ENCODE measurements at places on chromosomes 4 and X.
A peak's percentile ranks its signal among the peaks of the same experiment; 100 is the strongest.

GRCh38 chrX:72271091-72271788 lies 5.8 kb downstream of the RPS4X start:
- no peak for DNase-seq

GRCh38 chr4:81030981-81031791 lies 678 bp downstream of the BMP3 start:
- no peak for DNase-seq

GRCh38 chr4:101135371-101136010 lies 211.8 kb downstream of the PPP3CA start:
- no peak for DNase-seq

DNA sequence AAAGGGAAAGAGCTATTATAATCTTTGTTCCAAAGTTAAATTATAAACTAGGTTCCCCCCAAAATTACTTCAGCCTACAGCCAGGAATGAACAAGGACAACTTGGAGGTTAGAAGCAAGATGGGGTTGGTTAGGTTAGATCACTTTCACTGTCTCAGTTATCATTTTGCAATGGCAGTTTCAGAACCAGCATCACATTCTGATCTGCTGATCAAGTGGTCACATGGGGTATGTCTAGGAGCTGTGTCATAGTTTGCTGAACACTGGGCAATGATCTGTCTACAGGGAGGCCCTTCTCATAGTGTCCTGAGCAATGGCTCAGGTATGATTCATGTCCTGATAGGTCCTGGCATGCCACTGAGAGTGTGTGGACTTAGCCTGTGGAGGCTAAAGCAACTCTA lies 41.6 kb upstream of the XIAP start:
- no peak for DNase-seq

DNA sequence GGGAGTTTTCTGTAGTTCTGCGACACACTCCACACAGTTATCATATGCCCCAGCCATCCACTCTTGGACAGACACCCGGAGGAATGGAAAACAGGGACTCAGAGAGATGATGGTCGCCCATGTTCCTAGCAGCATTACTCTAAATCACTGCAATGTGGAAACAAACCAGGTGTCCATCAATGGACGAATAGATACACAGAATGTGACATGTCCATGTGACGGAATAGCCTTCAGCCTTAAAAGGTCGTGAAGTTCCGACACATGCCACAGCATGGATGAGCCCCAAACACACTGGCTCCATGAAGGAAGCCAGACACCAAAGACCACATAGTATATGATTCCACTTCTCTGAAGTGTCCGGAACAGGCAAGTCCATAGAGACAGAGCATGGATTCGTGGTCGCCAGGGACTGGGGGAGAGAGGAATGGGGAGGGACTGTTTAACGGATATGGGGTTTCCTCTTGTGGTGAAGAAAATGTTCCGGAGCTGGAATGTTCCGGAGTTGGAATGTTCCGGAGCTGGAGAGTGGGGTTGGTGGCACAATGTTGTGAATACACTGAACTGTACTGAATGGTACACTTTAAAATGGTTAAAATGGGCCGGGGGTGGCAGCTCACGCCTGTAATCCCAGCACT lies 28.7 kb upstream of the AFAP1 start:
- no peak for DNase-seq

- DNase-seq = no peak
Measured at GRCh38 chr4:143294310-143294709, 42.4 kb upstream of the GAB1 start.

GRCh38 chr4:1579001-1579900 lies 104.9 kb downstream of the FAM53A start:
- DNase-seq = peak; percentile 85

GRCh38 chr4:36719425-36719824 lies 438.0 kb downstream of the DTHD1 start:
- no peak for DNase-seq

- no peak for DNase-seq
Measured at GRCh38 chr4:21077967-21078366, 377.7 kb downstream of the PACRGL start.

DNA sequence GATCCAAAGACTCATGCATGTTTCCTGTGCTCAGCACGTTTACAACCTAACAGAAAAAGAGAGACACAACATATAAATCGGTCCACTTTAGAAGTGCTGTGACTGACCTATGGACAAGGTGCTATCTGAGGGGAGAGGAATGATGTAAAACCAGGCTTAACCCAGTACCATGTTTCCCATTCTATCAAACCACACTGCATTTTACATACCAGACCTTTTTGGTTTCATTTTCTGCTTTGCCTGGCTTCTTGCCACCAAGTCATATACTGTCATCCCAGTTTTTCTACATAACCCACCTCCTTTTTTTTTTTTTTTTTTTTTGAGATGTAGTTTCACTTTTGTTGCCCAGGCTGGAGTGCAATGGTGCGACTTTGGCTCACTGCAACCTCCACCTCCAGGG lies 82.2 kb downstream of the KLF8 start:
- no peak for DNase-seq

DNA sequence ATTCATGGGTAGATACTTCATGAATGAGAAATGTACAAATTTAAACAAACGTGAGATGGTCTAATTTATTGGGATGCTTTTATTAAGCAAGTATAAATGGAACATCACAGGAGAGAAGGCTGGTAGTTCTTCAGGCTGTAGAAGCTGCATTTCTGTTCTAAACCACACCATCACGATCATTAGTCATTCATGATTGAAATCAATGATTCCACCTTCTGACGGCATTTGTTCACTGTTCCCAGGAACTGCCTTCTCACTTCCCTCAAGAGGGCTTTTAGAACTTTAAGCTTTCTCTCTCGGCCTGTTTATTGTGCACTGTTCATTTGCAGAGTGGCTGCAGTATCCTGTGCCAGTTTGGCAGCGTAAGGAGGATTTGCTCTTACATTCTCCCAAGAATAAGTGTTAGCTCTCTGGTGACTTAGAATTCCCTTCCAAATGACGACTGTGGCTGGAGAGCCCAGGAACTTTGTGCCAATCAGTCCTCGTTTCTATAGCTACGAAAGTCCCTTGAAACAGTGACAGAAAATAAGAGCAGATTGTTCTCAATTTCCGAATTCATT lies 54.7 kb downstream of the MFAP3L start:
- DNase-seq = no peak

- DNase-seq = no peak
Measured at GRCh38 chrX:103253608-103254007, 1.3 kb downstream of the TCEAL8 start.

DNA sequence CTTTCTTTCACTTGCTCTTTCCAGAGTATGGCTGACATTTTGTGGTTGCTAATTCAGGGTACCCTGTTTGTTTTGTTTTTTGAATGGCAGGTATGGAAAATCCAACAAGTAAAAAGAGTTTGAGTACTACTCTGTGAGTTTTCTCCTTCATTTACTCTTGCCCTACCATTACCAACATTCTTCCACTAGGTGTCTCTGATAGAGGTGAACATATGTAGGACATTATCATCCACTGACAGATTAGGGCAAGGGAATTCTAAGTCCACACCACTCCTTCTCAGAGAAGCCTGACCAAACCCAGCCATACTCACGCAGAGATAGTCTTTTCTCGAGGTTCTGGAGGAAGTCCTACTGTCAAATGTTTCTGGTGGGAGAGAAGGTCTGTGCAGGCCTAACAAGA lies 36.7 kb upstream of the HDAC8 start:
- peak; percentile 6 for DNase-seq

GRCh38 chrX:130952266-130953043 lies 49.4 kb upstream of the ENOX2 start:
- DNase-seq = no peak

DNA sequence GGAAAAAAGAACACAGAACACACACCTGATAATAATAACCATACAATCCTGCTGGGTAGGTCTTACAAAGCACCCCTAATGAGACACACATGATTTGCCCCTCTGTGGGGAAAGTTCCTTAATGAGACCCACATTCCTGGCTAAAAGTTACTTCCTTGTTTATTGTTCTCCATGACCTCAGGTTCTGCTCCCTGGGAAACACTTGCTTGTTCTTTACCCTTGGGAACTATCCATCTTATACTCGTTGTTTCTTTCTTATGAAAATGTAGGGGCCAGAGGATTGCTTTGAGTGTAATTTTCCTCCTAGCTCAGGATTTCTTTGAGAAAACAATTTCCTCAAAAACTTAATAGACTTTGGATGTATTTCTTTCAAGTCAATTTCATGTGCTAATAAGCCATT lies 52.1 kb upstream of the PCDH10 start:
- no peak for DNase-seq

GRCh38 chr4:95507561-95507960 lies 41.2 kb downstream of the UNC5C start:
- no peak for DNase-seq

- no peak for DNase-seq
Measured at GRCh38 chr4:54475546-54475945, 182.2 kb upstream of the KIT start.

- DNase-seq = no peak
Measured at GRCh38 chr4:74258963-74259362, 49.3 kb upstream of the EPGN start.

- peak; percentile 28 for DNase-seq
Measured at GRCh38 chr4:39664828-39665731, 26.4 kb upstream of the SMIM14 start.

DNA sequence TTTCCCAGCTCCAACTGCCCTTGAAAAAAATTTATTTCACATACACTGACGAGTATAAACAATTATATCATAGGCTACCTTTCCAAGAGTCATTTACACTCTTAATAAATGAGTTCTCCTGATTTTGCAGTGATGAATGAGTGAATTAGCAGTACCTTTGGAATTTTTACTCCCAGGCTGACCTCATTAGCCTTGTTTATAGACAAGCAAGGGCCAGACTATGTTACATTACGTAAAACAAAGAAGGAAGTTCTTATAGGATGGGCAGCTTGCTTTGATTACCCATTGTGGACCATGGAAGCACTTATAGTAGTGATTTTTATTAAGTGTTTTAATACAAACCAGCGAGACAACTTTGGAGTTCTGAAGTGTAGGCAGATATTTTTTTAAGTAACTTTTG lies 112.9 kb upstream of the C1QTNF7 start:
- no peak for DNase-seq

DNA sequence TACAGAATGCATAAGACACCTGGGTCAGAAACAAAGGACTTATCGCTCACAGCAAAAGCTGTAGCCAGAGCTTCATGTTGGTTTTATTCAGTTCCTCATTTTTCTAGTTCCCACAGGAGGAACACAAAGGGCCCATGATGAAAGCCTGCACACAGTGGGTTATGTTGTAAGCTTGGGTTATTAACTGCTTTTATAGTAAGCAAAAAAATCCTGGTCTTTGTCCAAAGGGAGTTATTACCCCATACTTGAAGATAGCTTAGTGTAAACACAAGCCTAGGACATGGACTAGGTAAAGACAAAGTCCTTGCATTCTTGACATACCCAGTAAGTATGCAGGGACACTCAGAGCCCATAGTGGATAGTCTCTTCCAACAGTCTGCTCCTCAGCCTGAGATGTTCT lies 11.7 kb downstream of the BBS12 start:
- peak; percentile 17 for DNase-seq

- DNase-seq = no peak
Measured at GRCh38 chr4:126265888-126266287, 951.1 kb downstream of the FAT4 start.

GRCh38 chr4:73967866-73968265 lies 14.0 kb downstream of the PF4 start:
- DNase-seq = no peak

DNA sequence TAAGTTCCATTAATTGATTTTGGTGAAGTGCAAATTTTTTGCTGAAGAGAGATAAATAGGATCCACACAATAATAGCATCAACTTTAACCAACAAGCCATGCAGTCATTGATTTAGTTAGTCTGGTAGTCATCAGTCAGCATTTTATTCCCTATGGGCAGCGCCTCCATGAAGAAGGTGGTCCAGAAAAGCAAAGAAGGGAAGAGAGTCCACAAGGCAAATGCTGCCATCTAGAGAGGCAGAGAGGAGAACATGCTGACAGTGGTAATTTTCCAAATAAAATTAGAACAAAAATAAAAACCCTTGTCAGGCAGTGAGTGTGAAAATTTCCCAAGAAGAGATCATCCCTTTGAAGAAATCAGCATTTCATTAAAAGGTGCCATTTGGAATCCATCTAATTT lies 366.7 kb upstream of the FAM241A start:
- DNase-seq = no peak

GRCh38 chr4:158211222-158211621 lies 936 bp downstream of the TMEM144 start:
- DNase-seq = peak; percentile 11

- no peak for DNase-seq
Measured at GRCh38 chrX:135340831-135341230, 31.6 kb downstream of the ETDC start.

GRCh38 chr4:2411786-2412510 lies 6.5 kb downstream of the ZFYVE28 start:
- no peak for DNase-seq

- DNase-seq = no peak
Measured at GRCh38 chr4:11081006-11081405, 347.7 kb downstream of the HS3ST1 start.

DNA sequence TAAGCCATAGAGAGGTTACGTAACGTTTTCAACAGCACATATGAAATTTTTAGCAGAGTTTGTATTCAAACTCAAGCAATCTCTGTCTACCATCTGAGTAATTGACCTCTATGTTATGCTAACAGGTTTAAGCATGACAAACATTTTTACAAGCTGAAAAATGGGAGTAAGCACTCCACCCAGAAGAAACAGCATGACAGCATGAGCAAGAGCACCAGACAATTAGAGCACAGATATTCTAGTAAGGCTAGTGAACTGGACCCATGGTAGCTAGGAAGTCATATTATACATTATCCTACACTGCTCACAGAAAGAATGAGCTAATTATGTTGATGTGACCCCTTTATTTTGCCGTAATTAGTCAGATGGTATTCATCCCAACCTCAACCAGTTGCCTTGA lies 200.5 kb downstream of the PABPC4L start:
- no peak for DNase-seq

GRCh38 chr4:176470671-176471070 lies 150.9 kb downstream of the SPCS3 start:
- no peak for DNase-seq

DNA sequence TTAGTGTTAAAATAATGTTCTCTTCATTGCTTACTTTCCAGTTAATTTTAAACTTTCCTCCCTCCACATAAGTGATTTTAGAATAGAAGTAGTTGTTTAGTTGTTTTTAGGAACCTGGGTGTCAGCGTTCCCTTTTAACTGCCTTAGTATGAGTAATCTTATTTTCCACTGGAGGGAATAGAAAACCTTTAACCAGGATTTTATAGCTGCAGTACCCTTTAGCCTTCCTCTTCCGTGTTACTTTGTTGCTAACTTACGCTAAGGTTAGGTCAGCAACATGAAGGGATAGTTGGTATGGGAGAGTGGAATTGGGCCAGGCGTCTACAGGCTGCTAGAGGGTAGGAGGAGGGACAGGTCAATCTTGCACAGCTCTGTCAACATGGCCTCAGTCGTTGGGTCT lies 31.5 kb downstream of the SMS start:
- DNase-seq = no peak

GRCh38 chr4:141153751-141154510 lies 20.7 kb upstream of the RNF150 start:
- no peak for DNase-seq

GRCh38 chr4:32840461-32841189 lies 2120.5 kb downstream of the PCDH7 start:
- DNase-seq = no peak

GRCh38 chrX:22314692-22315091 lies 42.0 kb downstream of the CBLL2 start:
- DNase-seq = no peak
